ENCODE measurements at places on chromosomes 7 and 10.

GRCh38 chr7:32803406-32804141 is 88.0 kb downstream of the KBTBD2 start:
- DNase-seq: no peak

DNA sequence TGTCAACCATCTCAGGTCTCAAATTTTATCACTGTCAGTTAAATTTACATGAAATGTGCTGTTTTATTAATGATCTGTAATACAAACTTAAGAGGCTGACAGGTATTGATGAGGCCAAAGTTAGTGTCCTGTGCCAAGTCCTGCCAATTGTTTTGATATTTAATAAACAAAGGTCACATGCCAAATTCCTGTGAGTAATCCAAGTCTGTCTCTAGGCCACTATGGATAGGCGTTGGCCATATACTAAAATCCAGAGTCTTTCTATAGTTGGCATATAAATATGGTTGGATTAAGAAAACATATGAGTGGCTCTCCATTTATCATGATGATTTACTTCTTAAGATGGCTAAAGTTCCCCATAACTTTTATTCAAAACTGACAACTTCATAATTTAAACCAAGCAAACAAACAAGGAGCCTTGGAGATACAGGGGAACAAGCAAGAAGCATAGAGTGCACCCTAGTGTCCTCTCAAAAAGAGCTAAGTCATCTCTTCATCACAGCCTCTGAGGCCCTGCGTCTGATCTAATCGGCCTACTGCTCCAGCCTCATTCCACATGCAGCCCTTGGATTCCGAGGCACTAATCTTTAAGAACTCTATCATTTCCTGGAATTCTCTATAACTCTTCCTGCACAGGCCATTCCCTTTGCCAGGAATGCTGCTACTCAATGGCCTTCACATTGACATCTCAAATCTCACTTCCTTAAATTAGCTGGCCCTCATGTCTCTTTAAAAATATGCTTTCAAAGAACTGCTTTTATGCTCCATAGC is 32.7 kb upstream of the NRCAM start:
- no peak for DNase-seq

- no peak for DNase-seq
These were observed 88.6 kb downstream of the NRG3 start for GRCh38 chr10:81963606-81964005.

DNA sequence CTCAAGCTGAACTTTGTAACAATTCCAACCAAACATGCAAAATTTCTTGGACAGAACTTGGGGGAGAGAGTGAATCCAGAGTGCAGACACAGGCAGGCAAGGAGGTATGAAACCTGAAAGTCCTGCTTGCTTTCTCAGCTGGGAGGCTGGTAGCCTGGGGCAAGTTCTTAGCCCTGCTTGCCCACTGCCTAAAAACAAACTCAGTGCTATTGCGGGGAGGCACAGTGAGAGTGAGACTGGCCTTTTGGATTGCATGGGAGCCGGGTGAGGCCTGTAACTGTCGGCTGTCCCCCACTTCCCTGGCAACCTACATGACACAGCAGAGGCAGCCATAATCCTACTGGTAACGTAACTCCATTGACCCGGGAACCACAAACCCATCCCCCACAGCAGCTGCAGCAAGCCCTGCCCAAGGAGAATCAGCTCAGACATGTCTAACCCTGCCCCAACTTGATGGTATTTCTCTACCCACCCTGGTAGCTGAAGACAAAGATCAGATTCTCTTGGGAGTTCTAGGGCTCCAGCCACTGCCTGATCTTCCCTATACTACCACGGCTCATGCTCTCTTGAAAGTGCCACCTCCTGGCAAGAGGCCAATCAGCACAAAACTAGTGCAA is 663.6 kb downstream of the GRM8 start:
- no peak for DNase-seq

DNA sequence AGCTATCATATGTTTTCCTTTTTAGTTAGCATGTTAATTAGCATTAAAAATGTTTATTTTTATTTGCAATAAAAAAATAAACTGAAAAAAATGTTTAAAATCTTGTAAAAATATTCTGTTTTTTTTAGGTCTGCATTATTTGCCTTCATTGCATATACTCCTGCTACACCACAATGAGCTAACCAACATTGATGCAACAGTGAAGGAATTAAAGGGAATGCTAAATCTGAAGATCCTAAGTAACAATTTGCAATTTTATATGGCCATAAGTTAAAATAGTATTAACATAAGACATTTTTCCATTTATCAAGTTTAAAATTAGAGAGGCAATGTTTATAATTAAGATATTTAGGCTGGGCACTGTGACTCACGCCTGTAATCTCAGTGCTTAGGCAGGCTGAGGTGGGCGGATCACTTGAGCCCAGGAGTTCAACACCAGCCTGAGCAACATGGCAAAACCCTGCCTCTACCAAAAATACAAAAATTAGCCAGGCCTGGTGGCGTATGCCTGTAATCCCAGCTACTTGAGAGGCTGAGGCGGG is 32.2 kb downstream of the LRRC72 start:
- no peak for DNase-seq

- no peak for DNase-seq
These were observed 1250.6 kb upstream of the LRRTM3 start for GRCh38 chr10:65675236-65675635.

- DNase-seq: no peak
These were observed 19.1 kb downstream of the LMTK2 start for GRCh38 chr7:98125759-98126158.

DNA sequence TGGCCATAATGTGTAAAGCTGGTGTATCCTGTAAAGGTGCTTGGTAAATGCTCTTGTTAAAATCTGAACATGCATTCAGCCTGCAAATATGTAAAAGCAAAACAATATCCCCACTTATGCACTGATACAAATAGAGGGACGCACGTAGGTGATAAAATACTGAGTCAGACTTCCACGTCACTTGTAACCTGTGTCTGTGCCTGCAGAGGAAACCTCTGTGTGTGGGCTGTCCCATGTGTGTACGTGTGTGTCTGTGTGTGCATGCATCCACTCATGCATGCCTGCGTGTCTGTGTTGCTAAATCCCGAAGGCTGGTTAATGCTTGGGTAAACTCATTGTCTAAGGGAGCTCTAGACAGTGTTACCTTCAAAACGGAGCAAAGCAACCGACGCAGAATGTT is 68.9 kb downstream of the KLF6 start:
- DNase-seq: no peak

GRCh38 chr7:135879233-135879632 is 97.9 kb downstream of the MTPN start:
- peak; percentile 13 for DNase-seq

GRCh38 chr10:7152982-7153381 is 257.9 kb downstream of the SFMBT2 start:
- DNase-seq: no peak

- no peak for DNase-seq
These were observed 113.8 kb upstream of the CACUL1 start for GRCh38 chr10:118868589-118868988.

DNA sequence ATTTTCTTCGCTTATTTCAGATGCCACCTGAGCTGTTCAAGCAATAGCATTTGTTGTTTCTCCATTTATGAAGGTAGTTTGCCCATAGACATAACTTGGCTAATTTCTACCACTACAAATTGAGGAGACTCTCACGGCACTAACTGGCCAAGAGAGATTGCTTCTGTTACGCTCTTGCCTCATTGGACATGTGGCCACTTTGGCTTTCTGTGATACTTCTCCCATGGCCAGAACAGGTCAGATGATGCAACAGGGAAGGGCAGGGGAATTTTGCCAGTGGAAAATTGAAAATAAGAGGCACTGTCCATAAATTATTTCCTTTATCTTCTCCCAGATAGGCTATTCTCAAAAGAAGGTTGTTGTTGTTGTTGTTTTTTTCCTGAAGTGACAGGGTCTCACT is 1633.3 kb upstream of the LRRTM3 start:
- DNase-seq: no peak

GRCh38 chr10:13942035-13942434 is 355.3 kb downstream of the PRPF18 start:
- DNase-seq: no peak

DNA sequence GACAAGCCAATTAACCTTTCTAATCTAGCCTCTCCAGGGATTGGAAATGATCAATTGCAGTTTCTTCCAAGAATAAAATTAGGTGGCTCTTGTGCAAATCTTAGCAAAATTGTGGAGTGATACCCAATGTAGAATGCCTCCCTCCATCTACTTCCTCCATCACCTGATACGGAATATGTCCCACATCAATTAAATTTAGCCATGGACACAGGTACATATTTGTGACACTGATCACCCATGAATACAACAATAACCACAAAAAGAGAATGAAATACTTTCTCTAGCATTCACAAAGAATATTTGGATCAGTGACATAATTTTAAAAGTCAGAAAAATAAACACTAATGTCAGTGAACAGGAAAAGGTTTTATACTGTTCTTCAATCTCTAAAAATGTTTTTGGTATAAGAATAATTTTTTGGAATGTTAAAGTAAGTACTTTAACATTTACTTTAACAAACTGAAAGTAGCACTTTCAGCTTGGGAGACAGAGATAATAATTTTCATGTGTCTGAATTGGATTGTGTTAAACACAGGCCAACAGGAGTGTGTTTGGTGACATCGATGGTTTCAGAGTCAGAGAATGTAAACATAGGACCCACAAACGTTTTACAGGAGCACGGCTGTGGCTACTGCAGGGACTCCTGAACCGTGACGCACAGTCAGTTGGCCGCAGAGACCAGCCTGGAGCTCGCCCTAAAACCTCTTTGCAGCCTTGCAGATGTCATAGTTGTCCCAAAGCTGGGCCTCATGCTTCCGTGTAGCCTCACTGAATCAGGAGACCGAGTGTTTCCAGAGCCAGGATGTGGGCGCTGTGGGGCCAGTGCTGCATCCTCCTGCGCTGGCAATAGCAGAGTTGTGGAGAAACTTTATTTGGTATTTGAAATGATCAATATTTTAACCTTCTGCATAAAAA is 7.2 kb downstream of the RBM20 start:
- peak; percentile 47 for DNase-seq

- no peak for DNase-seq
These were observed 701 bp upstream of the GBX1 start for GRCh38 chr7:151168003-151168786.

GRCh38 chr10:90959826-90960225 is 38.9 kb upstream of the ANKRD1 start:
- no peak for DNase-seq

DNA sequence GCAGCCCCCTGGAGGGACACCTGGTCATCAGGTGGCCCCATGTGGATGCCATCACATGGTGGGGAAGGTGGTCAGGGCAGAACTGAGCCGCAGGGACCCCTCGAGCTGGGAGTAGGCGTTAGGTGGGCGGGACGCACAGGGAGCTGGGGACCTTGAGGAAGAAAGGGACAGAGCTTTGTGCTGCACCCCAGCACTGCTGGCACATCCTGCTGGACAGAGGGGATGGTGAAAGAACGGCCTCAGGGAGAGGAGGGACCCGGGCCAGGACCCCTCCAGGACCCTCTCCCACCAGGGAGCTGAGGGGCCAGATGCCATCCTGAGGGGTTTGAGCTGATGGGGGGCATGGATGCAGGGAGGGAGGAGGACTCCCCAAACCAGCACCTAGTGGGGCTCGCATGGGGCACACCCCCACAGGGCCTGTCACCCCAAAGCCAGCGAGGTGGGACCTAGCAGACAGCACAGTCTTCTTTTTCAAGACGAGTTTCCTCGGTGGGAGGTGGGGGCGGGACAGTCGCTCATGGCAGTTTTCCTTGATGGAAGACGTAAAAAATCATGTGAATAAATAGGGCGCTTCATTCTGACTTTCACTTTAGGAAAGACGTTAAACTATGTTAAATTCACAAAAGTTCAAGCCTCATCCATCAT is 43.3 kb downstream of the STK32C start:
- no peak for DNase-seq

Data from GM04503 (cell line).